Activated CD8-positive, alpha-beta memory T cell treated with anti-CD3 and anti-CD28 coated beads, Interleukin-2, amount 10 ng/mL, durations not matched to agents 7 days and 5 days (primary cell): ENCODE measurements at places on chromosomes 11 and 22. TPM values are rescaled to one million over a fixed set of nuclear protein-coding genes. Genes with fewer than 3 reads are reported as not detected.

Gene FOSL1
- total RNA-seq: 6.0 TPM

Gene POU2AF1
- 2.9 TPM for total RNA-seq

Gene RAG2
- total RNA-seq: not detected

Gene SMTNL1
- total RNA-seq: not detected

Gene SLC17A6
- total RNA-seq: not detected

Gene FOLR2
- not detected for total RNA-seq

Gene SYT12
- not detected for total RNA-seq

Gene OR4C5
- total RNA-seq: not detected

Gene OR8A1
- not detected for total RNA-seq

Gene ZNF280B
- total RNA-seq: 2.4 TPM

Gene SAA1
- not detected for total RNA-seq

Gene TRIM29
- total RNA-seq: not detected

Gene MRGPRX4
- total RNA-seq: not detected

Gene CDKN1C
- total RNA-seq: 0.44 TPM

Gene TRIM21
- 68.7 TPM for total RNA-seq

Gene GUCY1A2
- total RNA-seq: not detected

Gene OR56A1
- not detected for total RNA-seq

Gene MMP11
- total RNA-seq: 0.91 TPM

Gene CCDC15
- total RNA-seq: 5.6 TPM

Gene MUC2
- not detected for total RNA-seq

Gene EIF3M
- 301 TPM for total RNA-seq

Gene DTX4
- total RNA-seq: 0.28 TPM

Gene CD248
- total RNA-seq: 35.5 TPM

Gene SLC35F2
- 26.2 TPM for total RNA-seq

Gene FUT4
- 5.8 TPM for total RNA-seq

Gene IL18
- total RNA-seq: 0.33 TPM

Gene CD3E
- total RNA-seq: 535 TPM

Gene TRIOBP
- 42.0 TPM for total RNA-seq

Gene MS4A6E
- not detected for total RNA-seq

Gene CST6
- not detected for total RNA-seq

Gene TESMIN
- total RNA-seq: 3.3 TPM

Gene KCNK4
- total RNA-seq: 0.29 TPM

Gene LRP5
- 16.2 TPM for total RNA-seq

Gene JHY
- 3.2 TPM for total RNA-seq

Gene OR4D5
- not detected for total RNA-seq

Gene ACCS
- total RNA-seq: 4.9 TPM

Gene ROBO4
- not detected for total RNA-seq

Gene CLDN5
- not detected for total RNA-seq

Gene PRAME
- not detected for total RNA-seq
